ENCODE measurements at places on chromosomes 16 and 17.
A peak's percentile ranks its signal among the peaks of the same experiment; 100 is the strongest.

DNA sequence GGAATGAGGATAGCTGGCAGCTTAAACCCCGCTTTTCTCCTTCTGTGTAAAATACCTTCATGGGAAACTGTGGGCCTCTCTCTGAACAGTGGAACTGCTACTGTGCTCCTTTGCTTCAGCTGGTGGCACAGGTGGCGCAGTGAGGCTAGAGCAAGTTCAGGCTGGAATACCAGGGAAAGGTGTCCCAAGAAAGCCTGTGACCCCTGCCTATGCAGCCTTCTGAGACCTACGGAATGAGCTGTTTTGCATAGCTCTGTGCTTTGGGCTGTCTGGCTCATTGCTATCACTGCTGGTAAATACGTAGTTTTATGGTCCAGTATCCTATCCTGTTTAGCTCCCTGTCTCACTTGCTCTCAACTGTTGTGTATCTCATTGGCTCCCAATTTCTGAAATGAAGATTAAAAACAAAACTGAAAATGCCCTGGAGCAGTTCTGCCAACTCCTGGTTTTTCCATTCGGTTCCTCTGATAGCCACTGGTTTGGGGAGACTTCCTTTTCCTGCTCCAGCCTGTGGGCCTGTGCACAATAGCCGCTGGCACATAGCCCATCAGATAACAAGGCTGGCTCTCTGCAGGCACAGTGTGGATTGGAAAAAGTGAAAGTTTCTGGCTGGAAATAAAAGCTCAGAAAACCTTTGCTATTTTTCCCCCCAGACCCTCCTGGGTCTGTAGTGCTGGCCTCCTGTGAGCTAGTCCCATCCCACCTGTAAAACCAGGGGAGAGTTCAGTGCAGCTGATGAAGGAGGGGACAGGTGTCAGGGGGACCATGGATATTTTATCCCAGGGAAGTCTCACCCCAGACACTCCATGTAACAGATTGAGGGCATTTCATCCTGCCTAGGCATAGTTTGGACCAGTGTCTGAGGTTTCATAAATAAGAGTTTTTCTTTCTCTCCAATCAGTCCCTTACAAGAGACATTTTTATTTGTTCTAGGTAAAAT lies 24.0 kb downstream of the LIMD2 start:
- no peak for DNase-seq

DNA sequence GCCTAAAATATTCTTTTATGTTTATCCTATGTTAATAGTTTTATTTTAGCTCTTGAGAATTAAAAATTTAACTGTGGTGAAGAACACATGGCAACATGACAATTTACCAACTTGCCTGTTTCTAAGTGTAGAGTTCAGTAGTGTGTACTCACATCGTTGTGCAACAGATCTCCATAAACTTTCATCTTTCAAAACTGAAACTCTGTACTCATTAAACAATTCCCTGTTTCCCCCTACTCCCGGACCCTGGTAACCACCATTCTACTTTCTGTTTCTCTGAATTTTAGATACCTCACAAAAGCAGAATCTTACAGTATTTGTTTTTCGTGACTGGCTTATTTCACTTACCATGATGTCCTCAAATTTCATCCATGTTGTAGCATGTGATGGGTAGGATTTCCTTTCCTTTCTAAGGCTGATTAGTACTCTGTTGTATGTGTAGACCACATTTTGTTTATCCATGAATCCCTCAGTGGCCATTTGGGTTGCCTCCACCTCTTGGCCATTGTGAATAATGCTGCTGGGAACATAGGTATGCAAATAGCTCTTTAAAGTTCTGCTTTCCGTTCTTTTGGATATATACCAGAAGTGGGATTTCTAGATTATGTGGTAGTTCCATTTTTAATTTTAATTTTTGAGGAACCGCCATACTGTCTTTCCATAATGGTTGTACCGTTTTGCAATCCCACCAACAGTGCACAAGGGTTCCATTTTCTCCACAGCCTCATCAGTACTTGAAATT lies 17.4 kb downstream of the IST1 start:
- DNase-seq, result no peak

- no peak for DNase-seq
Observed at GRCh38 chr16:82031116-82032084, 3.7 kb upstream of the HSD17B2 start.

DNA sequence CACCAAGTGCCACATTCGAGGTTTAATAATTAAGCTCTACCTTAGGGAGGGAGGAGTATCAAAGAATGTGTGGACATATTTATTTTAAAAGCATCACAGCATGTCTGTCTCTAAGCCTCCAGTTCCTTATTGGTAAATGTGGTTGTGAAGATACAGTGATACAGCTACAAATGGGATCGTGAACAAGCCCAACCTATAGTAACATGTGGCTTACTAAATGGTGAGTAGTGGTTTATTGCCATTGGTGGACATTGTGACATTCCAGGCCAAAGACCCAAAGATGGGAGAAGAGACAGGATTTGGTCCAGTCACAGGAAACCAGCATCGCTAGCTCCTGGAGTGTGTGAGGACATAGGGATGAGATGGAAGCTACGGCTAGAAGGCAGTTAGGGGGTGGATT lies 51.2 kb downstream of the IQCK start:
- no peak for DNase-seq

- no peak for DNase-seq
Observed at GRCh38 chr16:79253100-79253631, 347.4 kb downstream of the MAF start.

DNA sequence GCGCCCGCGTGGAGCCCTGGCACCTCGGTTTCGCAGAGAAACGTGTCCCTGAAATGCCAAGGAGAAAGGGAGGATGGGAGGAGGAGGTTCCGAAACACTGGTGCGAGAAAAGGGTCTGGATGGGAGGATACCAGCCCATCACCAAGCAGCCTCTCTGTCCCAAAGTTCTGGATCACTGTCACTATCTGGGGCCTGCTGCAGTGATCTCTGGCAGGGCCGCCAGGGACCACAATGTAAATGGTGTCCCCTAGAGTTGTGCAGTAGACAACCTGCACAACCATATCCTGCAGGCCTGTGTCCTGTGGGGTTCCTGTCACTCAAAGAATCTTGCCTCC lies 229.3 kb downstream of the C16orf78 start:
- DNase-seq, result no peak

- no peak for DNase-seq
Observed at GRCh38 chr17:2545393-2545792, 33.7 kb upstream of the METTL16 start.

GRCh38 chr17:65109990-65110680 lies 27.0 kb upstream of the RGS9 start:
- DNase-seq, result no peak

DNA sequence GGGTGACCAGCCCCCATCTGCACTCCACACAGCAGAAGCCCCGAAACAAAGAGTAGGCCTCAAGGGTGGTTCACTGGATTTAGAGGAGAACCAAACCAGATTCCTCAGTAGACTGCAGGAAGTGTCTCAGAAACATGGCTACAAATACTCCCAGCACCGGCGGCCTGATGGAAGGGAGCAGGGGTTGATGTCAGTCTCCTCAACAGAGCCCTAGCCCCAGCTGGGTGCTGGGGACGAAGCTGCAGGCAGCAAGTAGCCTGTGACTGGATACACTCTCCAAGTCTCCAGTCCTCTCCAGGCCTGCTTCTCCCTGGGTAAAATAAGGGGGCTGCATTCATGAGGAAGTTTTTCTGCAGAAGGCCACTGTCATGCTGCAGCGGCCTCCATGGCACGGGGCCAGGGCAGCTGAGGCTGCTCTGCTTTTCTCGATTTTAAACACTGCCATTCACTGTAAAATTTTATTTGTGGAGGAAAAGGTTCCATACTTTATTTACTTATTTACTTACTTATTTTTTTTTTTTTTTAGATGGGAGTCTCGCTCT lies 36.7 kb upstream of the SREBF1 start:
- DNase-seq, result no peak

DNA sequence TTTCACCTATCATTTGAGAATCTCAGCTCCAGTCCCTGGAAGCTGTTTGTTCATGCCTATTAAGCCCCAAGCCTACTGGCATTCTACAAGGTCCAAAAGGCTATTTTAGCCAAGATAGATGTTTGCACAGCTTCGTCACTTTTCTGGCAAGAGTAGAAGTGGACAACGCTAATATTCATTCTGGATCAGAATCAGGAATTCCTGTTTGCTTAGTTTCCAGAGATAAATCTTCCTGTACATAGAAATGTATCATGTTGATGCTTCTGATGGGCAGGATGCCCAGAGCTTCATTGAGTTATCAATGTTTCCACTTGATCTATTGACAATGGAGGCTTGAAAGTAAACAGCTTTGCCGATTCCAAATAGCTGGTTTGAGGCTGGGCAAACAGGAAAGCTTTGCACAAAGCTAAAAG lies 260.7 kb upstream of the CA10 start:
- no peak for DNase-seq

DNA sequence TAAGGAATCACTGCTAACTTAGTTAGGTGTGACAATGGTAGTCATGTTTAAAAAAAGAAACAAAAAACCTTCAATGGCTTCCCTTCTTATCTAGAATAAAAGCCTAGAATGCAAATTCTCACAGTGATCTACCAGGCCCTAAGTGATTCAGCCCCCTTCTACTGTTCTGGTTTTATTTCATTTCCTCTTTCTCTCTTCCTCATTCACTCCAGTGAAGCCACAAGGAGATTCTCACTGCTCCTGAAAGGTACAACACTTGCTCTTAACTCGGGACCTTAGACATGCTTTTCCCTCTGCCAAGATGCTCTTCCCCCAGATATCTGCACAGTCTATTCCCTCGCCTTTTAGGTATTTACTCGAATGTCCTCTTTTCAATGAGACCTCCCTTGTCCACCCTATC lies 3.7 kb downstream of the PIGS start:
- DNase-seq, result no peak

DNA sequence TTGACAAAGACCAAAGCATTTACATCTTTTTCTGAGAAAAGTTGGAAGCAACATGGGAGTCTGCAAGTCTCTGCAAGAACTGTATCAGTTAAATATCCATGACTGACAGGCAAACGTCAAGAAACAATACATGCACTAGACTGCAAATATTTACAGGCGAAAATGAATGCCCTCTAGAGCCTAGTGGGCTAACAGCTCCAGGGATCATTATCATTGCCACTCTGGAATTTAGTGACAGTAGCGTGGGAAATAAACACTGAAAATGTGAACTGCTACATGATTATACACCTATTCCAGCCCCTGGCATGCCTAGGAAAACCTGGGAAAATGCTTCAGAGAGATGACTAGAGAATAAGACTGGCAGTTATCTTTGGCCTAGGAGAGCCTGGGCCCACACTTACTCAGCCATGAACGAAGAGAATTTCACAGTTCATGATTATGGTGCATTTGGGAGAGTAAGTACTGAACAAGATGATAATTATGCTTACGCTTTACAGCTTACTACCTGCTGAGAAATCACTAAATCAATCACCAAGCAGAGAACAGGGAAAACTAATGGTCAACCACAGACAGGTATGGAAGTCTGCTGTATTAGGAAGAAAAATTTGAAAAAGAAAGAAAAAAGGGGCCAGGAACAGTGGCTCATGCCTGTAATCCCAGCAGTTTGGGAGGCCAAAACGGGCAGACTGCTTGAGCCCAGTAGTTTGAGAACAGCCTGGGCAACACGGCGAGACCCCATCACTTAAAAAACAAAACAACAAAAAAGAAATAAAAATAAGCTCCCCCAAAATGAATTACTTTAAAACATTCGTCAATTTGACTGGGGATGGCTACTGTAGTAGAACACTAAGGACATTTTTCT lies 66.6 kb upstream of the CLEC18B start:
- no peak for DNase-seq

- DNase-seq, result no peak
Observed at GRCh38 chr17:31806921-31807320, 52.1 kb downstream of the COPRS start.

DNA sequence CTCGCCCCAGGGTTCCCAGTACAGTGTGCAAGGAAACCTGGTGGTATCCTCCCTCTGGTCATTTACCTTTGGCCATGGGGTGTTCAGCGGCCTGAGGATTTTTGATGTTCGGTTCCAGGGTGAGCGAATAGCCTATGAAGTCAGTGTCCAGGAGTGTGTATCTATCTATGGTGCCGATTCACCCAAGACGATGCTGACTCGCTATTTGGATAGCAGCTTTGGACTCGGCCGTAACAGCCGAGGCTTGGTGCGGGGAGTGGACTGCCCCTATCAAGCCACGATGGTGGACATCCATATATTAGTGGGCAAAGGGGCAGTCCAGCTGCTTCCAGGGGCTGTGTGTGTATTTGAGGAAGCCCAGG lies 1.2 kb downstream of the AOC2 start:
- DNase-seq, result no peak

GRCh38 chr16:35195173-35195863 lies 1735.9 kb downstream of the TP53TG3F start:
- no peak for DNase-seq

DNA sequence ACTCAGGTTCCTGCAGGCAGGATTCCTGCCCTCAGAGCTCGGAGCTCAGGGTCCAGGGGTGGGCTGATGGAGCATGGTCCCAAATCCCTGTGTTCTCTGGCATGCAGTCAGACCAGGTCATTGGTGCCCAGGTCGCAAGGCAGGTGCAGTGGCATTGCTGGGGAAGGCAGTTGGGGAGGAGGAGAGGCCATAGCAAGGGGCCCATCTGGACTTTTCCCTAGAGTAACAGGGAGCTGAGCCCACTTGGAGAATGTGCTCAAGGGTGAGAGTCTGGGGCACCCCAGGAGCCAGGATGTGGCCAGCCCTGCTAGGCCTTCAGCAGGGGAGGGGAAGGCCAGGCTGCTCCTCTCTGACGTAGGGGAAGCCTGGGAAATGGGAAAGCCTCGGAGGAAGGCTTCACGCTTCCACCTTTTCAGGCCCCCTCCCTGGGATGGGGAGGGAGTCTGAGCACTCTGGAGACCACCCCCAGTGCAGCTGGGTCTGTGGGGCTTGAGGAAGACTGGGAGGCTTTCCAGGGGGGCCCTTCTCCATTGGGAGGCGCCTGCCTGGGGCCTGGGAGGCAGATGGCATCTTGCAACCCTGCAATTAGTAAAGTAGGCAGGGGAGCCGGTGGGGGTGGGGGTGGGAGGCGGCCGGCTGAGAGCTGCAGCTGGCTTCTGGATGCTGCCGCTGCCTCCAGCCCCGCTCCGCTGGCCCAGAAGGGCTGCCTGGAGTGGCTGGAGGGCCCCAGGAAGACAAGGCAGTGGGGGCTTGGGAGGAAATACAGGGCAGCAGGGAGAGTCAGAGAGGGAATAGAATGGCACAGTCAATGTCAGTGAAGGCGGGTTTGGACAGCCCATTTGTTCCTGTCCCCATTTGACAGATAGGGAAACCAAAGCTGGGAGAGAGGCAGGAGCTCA lies 21.1 kb upstream of the DOK4 start:
- no peak for DNase-seq

DNA sequence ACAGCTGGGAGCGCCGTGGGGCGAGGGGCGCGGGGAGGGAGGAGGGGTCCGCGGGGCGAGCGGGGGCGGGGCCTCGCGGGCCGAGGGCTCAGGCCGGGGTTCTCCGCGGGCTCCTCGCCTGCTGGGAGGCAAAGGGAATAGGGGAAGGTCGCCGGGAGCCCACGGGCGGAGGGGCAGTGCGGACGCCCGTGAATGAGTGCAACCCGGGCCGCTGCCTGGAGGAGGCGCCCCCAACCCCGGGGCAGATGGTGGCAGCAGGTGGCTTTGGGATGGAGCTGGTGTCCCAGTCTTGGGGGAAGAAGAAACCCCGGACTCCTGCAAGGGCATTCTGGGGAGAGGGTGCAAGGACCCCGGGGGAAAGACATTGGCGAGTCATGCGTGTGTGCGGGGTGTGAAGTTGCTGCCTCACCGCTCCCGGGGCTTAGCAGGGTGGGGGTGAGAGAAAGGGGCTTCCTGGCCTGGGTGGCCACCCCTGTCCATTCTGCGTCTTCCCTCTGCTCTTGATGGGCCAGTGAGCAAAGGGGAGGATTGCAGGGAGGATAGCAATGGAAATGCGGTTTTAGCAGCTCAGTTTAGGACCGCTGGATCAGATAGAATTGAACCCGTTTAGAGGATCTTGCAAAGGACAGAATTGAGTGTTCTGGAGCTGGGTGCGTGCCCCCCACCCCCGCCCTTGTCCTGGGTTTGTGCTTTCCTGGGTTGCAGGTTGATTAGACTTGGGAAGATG lies 526 bp downstream of the KIAA0513 start:
- DNase-seq, result peak; percentile 24
